ENCODE measurements at places on chromosomes 1 and 21.

- no peak for DNase-seq
Measured at GRCh38 chr1:240618946-240619345, 7.0 kb upstream of the GREM2 start.

- no peak for DNase-seq
Measured at GRCh38 chr1:203462878-203463277, 12.7 kb upstream of the PRELP start.

- DNase-seq: peak; percentile 81
Measured at GRCh38 chr1:169546087-169546995, 39.9 kb downstream of the F5 start.

- no peak for DNase-seq
Measured at GRCh38 chr1:16721871-16722641, 18.3 kb upstream of the RNU1-4 start.

GRCh38 chr21:18384771-18385170 lies 18.8 kb downstream of the TMPRSS15 start:
- no peak for DNase-seq

DNA sequence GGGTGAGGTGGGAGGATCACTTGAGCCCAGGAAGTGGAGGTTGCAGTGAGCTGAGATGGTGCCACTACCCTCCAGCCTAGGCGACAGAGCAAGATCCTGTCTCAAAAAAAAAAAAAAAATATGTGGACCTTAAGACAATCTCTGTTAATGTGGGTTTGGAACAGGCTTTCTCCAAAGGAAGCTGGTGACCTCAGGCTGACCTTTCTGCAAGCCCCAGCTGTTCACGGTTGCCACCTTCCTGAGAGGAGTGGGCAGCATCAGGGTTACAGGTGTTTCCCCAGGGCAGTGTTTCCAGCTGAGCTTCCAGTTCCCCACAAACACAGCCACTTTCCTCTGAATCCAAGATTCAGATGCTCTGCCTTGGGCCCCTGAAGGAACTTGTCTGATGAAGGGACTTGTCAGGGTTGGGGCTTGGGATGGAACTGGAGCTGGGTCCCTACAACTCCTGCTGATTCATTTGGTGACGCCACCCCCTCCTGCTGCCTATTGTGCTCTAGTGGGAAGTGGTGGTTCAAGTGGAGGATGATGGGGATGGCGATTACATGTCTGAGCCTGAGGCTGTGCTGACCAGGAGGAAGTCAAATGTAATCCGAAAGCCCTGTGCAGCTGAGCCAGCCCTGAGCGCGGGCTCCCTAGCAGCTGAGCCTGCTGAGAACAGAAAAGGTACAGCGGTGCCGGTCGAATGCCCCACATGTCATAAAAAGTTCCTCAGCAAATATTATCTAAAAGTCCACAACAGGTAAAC lies 1.9 kb downstream of the ZBTB48 start:
- no peak for DNase-seq

DNA sequence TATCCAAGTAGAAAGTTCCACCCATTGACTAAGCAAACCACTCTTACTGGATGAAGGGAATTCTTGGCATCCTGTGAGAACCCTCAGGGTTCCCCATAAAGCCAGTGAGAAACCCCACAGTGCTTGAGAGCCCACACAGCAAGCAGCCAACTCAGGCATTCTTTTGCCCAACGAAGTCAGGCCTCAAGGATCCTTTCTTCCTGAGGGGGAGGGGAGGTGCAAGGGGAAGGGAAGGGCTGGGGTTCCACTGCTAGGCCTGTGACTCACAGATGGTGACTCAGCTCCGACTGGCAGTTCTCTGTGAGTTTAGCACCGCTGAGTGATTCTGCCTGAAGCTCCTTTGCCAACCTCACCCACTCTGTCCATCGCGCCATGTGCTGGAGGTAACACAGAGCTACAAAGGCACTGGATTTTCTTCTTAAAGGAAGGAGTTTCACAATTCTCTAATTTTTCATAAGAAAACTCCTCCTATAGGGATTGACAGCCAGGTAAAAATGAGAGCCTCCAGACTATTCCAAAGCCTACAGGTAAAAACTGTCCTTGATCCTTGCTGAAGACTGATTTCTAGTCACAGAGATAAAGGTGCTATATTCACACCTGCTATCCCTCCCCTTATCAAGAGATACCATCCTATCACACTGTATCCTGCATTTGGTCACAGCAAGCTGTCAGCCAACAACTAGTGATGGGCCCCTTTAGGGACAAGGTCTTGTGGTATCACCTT lies 4.8 kb downstream of the ENO1 start:
- DNase-seq: no peak

DNA sequence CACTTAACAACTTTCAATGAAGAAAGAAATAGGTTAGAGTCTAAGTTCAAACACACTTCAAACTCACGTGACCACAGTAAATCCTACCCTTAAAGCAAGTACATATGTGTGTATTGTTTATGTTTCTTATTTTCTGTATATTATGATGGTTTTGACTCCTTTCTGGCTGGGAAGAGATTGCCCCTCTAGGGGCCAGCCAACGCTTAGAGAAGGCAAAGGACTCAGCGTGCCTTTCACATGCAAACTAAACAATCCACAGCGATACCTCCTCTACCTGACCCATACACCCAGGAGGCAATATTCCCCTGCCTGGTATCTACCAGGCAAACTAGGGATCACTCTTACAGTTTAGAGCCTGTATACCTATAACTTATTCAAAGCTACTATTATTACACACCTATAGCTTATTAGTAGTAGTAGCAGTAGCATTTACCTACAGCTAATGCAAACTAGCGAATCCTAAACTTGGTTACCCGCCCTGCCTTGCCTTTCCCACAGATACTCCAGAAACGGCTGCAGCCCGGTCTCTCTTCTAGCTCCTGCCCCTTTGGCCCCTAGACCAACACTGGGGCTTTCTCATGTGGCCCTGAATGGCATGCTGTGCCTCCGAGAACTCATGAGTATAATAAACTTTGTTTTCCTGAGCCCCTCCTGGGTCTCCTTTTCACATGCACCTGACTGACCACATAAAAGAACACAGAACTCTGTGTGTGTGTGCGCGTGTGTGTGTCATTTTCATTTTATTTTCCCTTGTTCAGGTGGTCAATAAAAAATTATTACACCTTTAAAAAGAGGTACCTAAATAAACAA lies 14.0 kb downstream of the NRIP1 start:
- no peak for DNase-seq

GRCh38 chr1:236509647-236510401 lies 14.0 kb upstream of the LGALS8 start:
- no peak for DNase-seq

DNA sequence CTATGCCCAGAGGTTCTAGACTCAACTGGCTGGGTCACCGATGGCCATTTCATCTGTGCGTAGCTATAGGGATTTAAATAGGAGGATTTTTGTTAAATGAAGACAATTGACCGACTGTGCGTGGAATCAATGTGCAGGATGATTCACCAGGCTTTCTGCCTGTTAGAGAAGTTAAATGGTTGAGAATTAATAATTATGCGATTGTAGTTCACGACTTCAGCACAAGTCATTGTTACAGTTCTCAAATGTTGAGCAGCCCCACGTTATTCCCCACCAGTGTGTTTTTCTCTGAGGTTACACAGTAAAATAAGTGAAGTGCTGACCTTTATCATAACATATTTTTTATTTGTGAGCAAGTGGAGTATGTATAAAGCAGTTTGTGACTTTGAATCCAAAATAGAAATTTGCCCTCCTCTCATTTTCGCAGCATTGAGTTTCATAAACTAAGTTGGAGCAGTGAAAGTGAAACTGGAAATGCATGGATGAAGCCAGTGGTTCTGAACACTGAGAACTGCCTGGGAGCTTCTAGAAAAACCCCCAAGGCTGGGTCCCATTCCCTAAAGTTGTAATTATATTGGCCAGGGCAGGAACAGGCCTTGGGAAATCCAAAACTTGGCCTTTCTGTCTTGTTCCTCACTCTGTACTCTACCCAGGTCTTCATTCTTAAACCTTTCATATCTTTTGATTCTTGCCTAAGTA lies 102.6 kb downstream of the GALNT2 start:
- DNase-seq: no peak

DNA sequence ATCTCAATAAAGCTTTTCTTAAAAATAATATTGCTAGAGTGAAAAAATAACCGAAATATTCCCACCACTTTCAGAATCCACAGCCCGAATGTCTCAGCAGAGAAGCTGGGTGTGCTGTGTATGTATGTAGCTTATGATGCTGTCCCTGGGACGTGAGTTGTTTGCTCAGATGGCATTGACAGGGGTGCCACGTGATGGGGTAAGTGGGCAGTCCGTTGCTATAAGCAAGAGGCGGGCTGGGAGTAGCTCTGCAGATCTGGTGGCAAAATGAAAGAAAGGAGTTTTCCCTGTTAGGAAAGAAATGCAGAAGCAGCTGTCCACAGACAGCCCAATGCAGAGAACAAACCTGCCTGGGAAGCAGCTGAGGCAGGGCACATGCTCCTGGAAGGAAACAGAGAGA lies 3.8 kb upstream of the FAM20B start:
- peak; percentile 96 for DNase-seq

DNA sequence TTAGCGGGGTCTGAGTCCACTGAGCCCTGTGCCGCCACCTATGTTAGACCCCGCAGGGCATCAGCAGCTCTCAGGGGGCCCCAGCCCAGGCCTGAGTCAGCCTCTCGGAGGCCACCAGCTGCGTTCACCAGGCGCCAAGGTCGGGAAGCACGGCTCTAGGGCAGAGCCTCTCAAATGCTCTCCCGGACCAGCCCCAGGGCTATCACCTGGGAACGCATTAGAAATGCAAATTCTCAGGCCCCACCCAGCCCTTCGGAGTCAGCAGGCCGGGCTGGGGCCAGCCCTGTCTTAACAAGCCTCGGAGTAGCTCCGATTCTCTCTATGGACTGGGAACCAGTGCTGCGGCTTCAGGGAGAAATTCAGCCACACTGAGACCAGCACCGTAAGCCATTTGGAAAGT lies 37.2 kb upstream of the TSPEAR start:
- peak; percentile 95 for DNase-seq

DNA sequence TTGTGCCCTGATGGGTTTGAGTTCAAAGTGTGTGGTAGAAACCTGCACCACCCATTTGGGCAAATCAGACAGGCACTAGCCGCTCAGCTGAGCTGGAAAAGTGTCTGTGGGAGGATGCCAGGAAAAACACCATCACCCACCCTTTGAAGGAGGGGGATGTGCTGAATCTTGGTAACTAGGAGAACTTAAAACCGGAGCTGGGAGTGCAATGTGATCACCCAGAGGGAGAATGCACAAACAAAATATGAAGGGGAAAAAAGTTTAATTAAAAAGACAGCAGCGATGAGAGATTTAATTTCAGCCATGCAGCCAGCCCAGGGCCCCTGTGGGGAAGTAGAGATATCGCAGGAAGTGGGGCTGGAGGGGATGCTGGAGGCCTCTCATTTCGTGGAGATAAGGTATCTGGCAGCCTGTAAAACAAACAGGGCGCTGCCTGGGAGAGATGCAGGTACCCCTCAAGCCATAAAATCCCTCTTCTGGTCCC lies 86.8 kb upstream of the BCAR3 start:
- no peak for DNase-seq

GRCh38 chr1:187509091-187509490 lies 680.3 kb downstream of the PLA2G4A start:
- DNase-seq: peak; percentile 72

Data from NCI-H526 (cell line).